ENCODE measurements at places on chromosomes 2 and 18.

DNA sequence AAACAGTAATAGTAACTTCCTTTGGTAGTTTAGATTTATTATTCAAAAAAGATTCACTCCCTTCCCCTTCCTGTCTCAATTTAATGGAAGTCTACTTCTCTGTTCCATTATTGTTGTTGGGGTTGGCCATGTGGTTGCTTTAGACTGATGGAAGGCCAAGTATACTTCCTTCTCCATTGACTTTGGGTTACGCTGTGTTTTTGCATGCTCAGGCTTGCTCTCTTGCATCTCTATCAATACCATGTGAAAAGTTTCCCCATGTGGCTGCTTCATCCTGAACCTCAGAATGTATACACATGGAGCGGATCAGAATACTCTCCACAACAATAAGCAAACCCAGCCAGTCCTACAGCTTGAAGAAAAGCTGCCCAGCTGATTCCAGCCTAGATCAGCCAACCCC lies 20.3 kb downstream of the CFAP210 start:
- DNase-seq, result no peak

- no peak for DNase-seq
Observed at GRCh38 chr2:224366267-224366844, 35.6 kb downstream of the FAM124B start.

DNA sequence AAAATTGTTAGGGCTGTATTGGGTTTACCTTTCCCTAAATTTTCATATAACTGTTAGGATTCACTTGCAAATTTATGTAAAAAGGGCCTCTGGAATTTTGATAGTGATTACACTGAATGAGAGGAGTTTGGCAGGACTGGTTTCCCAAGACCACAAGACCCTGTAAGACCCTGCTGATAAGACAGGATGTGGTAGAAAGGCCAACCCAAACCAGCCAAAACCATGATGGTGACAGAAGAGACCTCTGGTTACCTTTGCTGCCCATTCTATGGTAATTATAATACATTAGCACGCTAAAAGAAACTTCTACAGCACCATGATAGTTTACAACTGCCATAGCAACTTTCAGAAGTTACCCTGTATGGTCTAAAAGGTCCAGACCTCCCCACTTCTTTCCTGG lies 8.3 kb upstream of the CASP10 start:
- no peak for DNase-seq

DNA sequence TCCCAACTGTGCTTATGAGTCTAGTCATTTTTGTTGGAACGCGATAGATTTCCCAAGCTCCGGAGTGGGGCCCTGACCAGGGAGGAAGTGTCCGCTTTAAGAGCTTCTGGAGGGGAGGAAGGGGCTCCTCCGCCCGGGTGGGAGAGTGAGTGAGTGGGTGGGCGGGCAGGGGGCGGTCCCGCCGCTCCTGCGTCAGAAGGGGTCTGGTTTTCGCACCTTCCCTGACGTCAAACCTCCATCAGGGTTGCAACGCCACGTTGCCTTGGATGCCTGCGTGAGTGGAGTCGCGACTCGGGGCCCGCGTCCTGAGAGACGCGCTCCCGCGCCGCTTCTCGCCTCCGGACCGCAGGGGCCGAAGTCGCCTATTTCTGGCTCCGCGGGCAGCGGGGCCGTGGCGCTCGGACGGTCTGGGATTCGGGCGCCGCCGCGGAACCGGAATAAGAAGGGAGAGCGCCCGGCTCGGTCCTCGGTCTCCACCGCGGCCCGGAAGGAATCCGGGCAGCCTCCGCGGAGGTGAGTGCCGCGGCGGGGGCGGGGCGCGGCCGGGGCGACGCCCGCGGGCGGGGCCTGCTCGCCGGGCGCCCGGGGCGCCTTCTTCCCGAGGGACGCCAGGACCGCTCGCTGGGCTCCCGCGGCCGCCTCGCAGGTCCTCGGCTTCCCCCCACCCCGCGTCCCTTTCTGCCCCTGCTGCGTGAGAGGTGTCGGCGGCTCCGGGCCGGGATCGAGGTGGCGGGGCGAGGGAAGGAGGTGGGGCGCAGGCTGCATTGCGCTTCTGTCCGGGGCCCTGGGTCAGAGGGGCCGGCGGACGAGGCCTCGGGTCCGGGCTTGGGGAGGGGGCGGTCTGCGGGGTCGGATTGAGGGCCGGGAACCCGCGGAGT lies at the start of gene ZDBF2:
ZDBF2 (plus strand) TSS at position 230 of the 878 bp plus-strand sequence. CDS start 7,187 bp downstream, outside the sequence.
- DNase-seq, result no peak

GRCh38 chr2:67790622-67791021 lies 272.2 kb downstream of the C1D start:
- no peak for DNase-seq

DNA sequence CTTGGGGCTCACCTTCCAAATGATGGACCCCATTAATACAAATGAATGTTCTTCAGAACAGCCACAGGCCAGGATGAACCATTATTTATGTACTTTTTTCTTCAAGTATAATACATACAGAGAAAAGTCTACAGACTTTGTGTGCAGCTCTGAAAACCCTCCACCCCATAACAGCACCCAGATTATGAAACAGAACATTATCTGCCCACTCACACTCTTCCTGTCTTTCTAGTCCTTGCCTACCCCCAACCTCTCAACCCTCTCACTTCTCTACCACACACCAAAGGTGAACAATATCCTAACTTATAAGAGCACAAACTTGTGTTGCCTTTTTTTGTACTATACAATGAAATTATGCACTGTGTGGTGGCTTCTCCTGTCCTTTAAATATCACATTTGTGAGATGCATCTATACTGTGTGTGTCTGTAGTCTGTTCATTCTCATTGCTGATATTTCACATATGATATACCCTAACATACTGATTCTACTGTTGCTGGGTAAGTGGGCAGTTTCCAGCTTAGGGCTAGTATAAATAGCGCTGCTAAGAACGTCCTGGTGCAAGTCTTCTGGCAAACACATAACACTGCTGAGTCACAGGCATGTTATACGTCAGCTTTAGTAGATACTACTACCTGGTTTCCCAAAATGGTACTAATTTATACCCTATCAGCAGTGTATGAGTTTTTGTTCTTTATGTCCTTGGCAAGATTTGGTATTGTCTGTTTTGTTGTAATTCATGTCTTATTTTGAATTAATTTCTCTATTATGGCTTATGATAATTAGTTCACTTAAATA lies 1.0 kb upstream of the NPHP1 start:
- no peak for DNase-seq

DNA sequence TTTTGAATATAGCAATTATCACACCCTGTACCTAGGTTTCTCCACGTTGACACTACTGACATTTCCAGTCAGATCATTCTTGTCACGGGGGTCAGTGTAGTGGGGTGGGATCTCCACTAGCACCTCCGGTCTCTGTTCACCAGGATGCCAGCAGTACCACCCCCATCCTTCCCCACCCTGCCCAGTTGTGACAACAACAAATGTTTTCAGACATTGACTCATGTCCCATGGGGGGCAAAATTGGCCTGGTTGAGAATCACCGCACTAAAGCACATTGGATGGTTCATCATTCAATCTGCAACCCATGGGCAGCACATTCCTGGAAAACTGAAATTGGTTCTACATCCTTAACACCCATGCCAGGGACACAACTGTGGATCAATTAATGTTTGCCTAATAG lies 32.3 kb downstream of the FEZ2 start:
- DNase-seq, result no peak

- DNase-seq, result no peak
Observed at GRCh38 chr2:222494104-222494739, 69.9 kb downstream of the SGPP2 start.

- DNase-seq, result peak; percentile 76
Observed at GRCh38 chr2:168165397-168165796, 82.0 kb downstream of the STK39 start.

DNA sequence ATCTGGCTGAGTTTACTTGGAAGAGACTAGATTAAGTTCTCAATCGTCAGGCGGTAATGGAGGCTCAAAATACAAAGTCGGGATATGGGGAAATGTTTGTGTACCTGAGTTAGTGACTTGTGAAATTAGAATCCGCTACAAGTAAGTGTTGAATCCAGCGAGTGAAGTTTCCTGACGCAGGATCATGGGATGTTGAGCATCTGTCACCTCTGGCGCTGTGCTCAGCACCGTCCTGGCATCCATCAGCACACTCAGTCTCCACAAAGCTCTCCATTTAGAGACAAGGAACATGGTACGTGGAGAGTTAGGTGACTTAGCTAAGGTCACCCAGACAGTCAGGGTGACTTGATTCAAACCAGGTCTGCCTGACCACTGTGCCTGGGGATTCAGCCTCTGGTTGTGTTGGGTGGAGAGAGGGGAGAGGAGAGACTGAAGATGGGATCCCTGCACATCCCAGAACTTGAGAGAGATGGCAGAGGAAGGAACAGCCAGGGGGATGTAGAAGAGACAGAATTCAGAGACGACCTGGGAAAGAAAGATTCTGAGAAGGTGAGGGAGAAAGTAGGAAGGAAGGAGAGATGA lies 251.2 kb downstream of the ACKR3 start:
- DNase-seq, result no peak

DNA sequence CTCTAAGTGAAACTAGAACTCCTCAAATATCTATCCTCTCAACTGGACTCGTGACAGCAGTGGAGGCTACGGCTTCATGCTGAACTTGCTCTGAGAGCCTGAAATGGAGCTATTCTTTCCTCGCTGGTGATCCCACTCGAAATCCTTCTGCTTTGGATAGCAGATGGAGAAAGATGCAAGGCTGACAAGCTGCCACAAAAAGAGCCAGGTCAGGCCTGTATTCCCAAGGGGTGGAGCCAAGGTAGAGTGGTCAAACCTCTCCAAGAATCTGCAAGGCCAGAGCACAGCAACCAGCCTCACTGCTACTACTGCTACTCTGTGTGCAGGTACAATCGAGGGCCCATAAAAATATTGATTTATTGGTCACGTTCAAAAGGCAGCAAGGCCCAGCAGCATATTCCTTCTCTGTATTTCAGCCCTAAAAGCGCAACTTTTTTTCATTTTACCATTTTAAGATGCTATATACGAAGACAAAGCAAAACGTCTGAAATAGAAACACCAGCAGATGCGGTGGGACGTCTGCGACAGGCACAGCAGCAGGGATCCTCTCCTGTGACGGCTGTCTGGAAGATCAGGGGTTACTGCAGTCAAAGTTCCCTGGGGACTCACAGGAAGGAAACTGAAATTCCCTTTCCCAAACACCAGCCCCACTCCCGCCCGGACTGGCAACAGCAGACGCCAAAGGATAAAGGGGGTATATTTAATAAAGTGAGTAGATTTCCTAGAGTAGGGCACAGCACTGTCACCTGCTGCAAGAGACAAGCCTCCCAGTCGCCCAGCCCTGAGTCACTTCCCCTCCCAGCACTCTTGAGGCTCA lies 2.4 kb downstream of the SPRED2 start:
- no peak for DNase-seq

DNA sequence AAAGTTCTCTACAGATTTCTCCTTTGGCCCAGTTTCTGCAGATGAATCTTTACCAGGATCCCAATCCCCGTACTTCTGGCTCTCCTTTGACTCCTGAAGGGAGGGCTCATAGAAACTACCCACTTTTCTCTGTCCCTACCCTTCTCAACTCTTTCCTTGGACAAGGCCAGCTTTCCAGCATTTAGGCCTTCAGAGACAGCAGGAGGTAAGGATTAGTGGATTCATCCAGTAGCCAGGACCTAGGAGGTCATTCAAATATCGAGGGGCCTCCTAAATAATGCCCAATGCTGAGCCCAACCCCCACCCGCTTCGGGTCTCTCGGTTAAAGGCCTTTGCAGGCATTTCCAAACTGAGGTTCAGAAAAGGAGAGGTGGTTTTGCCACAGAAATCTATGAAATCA lies 4.8 kb upstream of the ZNF532 start:
- no peak for DNase-seq

DNA sequence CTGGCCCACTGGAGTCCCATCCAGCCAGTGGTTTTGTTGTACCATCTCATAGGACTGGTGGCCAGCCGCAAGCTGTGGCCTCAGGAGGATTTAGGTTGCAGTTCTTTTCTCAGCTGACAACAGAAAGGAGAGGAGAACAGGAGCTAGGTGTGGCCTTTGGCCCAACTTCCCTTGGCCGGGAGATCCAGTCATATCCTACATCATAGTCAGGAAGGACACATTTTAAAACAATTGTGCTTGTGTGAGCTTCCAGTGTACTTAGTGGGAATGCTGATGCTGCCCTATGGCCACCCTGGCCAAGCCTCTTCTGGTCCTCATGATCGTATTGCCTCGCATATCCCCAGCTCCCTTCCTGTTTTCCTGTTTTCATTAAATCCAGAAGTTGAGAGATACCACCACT lies 98.1 kb downstream of the WDSUB1 start:
- DNase-seq, result no peak

GRCh38 chr2:18171191-18172139 lies 293.0 kb downstream of the KCNS3 start:
- peak; percentile 42 for DNase-seq

DNA sequence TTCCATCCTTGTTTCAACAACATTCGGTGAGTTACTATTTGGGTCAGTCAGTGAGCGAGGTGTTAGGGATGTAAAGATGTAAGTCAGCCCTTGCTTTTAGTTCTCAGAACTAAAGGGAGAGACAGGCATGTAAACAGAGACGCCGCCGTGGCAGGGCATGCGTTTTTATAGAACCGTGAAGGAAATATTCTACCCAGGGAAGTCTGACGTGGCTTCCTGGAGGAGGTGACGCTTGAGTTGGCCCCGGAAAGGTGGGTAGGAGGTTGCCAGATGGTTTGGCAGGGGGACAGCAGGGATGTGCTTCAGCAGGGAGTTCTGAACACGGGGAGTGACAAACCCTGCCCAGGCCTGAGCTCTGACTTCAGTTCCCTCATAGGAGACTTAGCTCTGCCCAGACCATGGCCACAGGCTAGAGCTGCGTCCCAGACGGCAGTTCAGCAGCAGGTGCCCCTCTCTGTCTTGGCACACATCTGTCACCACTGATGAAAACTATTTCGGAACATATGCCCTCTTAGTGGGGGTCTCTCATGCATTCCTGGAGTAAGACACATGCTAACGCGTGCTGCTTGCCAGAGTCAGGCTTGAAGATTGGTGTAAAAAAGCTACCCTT lies 23.4 kb upstream of the RPL31 start:
- DNase-seq, result no peak

DNA sequence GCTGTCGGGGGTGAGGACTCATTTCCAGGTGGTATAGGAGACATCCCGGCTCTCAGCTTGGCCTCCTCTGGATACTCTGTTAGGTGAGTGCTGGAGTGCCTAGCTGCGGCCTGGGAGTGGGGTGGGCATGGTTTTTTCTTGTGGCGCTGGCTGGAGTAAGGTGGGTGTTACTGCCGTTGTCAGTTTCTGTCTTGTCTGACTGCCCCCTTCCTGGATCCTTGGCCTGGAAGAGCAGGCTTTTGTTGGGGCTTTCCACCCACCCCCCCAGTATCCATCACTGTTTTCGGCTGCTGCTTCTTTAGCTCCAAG lies 69.2 kb downstream of the DGKD start:
- DNase-seq, result no peak

GRCh38 chr2:225842939-225843338 lies 443.4 kb downstream of the NYAP2 start:
- DNase-seq, result peak; percentile 44

DNA sequence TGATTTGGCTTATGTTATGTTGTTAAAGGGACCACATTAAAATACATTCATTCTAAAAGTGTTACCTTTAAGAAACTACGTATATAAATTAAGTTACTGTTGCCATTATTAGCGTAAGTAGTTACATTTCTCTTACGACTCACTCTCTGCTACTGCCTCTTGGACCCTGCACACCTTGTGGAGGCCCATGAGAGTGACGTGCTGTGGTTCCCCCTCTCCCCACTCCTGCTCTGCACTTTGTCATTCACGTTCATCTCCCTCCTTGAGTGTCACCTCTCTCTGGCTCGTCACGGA lies 830 bp upstream of the MERTK start:
- no peak for DNase-seq

Data from fibroblast of the conjunctiva (primary cell).